ENCODE measurements at places on chromosomes 3 and 15. TPM values are rescaled to one million over a fixed set of nuclear protein-coding genes. Genes with fewer than 3 reads are reported as not detected.

DNA sequence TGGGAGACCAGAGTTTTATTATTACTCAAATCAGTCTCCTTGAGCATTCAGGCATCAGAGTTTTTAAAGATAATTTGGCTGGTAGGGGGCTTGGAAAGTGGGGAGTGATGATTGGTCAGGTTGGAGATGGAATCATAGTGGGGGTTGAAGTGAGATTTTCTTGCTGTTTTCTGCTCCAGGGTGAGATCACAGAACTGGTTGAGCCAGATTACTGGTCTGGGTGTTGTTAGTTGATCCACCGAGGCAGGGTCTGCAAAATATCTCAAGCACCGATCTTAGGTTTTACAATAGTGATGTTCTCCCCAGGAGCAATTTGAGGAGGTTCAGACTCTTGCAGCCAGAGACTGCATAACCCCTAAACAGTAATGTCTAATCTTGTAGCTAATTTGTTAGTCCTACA, 141.0 kb downstream of the OTOL1 start:
- H3K36me3 ChIP-seq: no peaks in the 10 kb centered on the region
- H3K27me3 ChIP-seq: no peaks in the 10 kb centered on the region
- no peaks in the 10 kb centered on the region for H3K4me1 ChIP-seq
- H3K4me3 ChIP-seq: no peak overlapping the region
- no peak overlapping the region for H3K27ac ChIP-seq

GRCh38 chr3:9725775-9726515, 5.6 kb upstream of the BRPF1 start:
- no peak for DNase-seq
- H3K4me1 ChIP-seq: no peaks in the 10 kb centered on the region
- no peak overlapping the region for H3K27ac ChIP-seq

- H3K36me3 ChIP-seq: no peaks in the 10 kb centered on the region
- H3K4me1 ChIP-seq: no peaks in the 10 kb centered on the region
- no peak overlapping the region for H3K27ac ChIP-seq
Observed at GRCh38 chr3:105904678-105905284, 36.0 kb upstream of the CBLB start.

GRCh38 chr3:6657591-6657990, 203.3 kb upstream of the GRM7 start:
- no peak for DNase-seq
- H3K4me1 ChIP-seq: no peaks in the 10 kb centered on the region
- H3K27me3 ChIP-seq: no peaks in the 10 kb centered on the region
- H3K27ac ChIP-seq: no peak overlapping the region
- no peak overlapping the region for H3K4me3 ChIP-seq

DNA sequence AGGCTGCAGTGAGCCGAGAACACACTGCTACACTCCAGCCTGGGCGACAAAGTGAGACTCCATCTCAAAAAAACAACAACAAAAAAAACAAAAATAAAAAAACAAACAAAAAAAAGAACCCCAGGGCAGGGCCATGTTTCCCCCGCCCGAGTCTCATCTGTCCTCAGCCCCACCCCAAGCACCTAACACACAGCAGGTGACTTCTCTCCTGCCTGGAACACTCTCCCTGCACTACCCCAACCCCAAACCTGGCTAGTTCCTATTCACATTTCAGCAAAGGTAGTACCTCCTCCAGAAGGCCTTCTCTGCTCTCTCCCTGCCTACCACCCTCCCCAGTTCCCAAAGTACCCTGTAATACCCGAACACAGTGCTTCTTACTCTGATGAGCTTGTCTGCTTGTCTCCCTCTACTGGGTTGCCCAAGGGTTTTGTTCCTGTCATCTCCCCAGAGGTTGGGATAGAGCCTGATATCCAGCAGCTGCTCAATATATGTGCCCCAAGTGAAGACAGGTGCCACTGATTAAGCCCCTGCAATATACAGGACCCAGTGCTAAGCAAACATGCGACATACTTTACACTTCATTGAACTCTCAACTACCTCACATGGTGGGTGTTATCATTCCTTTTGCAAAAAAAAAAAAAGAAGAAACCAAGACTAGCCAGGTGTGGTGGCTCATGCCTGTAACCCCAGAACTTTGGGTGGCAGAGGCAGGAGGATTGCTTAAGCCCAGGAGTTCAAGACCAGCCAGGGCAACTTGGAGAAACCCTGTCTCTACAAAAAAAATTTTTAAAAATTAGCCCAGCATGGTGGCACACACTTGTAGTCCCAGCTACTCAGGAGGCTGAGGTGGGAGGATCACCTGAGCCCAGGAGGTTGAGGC, 103.6 kb downstream of the DAPK2 start:
- H3K36me3 ChIP-seq: no peaks in the 10 kb centered on the region
- H3K27me3 ChIP-seq: no peaks in the 10 kb centered on the region
- H3K4me3 ChIP-seq: no peak overlapping the region
- no peak for DNase-seq
- no peak overlapping the region for H3K27ac ChIP-seq

GRCh38 chr3:62229908-62230307, 143.4 kb downstream of the FEZF2 start:
- H3K27me3 ChIP-seq: no peaks in the 10 kb centered on the region
- DNase-seq: no peak
- H3K4me3 ChIP-seq: no peak overlapping the region
- H3K27ac ChIP-seq: no peak overlapping the region

DNA sequence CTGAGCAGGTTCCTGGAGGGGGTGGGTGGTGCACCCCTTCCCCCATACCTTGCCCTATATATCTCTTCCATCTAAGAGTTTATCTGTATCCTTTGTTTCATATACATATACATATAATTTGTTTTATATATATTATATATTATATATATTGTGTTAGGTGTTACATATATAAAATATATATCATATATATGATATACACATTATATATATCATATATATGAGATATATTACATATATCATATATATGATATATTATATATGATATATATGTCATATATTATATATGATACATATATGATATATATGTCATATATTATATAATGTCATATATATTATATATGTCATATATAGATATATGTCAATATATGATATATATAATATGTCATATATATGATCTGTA, 31.1 kb downstream of the EXD1 start:
- H3K27me3 ChIP-seq: no peaks in the 10 kb centered on the region
- no peak overlapping the region for H3K4me3 ChIP-seq
- no peaks in the 10 kb centered on the region for H3K36me3 ChIP-seq

DNA sequence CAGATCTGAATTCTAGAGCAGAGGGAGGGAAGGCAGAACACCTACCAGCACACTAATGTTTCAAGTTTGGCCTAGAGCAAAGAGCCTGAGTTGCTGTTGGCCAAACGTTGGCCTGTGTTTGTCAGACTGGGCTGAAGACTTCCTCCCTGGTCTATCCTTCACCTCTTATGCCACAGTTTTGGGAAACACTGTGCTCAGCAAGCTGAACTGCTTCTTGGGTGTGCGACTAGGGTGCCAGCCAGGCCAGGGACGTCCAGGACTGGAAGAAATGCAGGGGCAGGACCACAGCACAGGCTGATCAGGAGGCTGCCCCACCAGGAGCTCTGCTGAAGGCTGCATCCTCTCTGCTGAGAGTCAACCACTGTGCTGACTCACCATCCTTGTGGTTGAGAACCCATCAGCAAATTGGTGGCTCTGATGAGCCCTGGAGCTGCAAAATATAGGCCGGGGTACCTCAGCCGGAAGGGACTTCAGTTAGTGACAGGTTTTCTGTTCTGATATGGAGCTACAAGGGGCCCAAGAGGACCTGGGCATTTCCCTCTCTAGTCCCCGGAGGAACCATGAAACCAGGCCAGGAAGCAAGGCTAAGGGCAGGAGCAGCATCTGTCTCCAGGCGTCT, 131.6 kb upstream of the RASGRP1 start:
- no peak overlapping the region for H3K4me3 ChIP-seq
- H3K4me1 ChIP-seq: no peaks in the 10 kb centered on the region
- H3K27ac ChIP-seq: no peak overlapping the region
- DNase-seq: no peak
- H3K27me3 ChIP-seq: no peaks in the 10 kb centered on the region

The EPHA6 gene
- 14.3 TPM for total RNA-seq

The STRA6 gene
- total RNA-seq: 13.6 TPM

The SAMMSON gene
- total RNA-seq: not detected

The MKRN3 gene
- total RNA-seq: 0.57 TPM

Measured in hepatocyte (in vitro differentiated cells).